ENCODE measurements at places on chromosomes 13 and 19.

DNA sequence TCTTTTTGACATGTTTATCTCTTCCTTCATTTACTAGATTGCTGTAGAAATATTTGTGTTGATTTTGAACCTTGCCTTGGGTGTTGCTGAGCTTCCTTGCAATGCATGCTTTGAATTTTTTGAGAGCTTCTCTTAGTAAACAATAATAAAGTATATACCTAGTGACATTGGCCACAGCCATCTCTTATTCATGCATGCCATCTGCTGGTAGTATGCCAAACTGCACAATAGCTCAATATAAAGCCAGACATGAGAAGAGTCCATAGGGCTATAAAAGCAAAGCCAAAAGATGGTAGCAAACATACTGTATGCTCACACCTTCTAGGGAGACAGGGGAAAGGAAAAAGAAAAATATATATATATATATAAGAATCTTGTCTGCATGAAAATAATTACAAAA, 18.9 kb upstream of the ZSCAN5A start:
- DNase-seq, result peak; percentile 80

DNA sequence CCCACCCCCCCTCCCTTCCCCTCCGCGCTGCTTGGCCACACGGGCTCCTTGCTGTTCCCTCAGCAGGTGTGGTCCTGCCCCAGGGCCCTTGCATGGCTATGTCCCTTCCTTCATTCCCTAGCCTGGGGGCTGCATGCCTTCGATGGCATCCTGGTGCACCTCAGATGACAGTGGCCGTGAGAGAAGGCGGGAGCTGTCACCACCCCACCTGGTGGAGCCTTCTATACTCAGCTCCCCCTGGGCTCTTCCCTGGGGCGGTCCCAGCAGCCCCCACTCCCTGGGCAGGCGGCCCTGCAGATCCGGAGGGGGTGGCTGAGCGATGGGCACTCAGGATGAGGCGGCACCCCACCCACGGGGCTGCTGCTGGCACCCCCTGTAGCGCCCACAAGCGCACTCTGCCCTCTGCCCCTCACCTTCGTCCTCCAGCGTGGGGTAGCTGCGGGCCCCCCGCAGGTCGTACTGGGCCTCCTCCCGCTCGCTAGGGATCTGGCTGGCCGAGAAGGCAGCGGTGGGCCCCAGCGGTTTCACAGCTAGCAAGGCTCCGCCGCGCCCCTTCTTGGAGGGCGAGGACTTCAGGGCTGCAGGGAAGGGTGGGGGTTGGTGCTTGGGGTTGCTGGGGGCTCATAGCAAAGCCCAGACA, 17.2 kb upstream of the CACTIN start:
- DNase-seq, result no peak

DNA sequence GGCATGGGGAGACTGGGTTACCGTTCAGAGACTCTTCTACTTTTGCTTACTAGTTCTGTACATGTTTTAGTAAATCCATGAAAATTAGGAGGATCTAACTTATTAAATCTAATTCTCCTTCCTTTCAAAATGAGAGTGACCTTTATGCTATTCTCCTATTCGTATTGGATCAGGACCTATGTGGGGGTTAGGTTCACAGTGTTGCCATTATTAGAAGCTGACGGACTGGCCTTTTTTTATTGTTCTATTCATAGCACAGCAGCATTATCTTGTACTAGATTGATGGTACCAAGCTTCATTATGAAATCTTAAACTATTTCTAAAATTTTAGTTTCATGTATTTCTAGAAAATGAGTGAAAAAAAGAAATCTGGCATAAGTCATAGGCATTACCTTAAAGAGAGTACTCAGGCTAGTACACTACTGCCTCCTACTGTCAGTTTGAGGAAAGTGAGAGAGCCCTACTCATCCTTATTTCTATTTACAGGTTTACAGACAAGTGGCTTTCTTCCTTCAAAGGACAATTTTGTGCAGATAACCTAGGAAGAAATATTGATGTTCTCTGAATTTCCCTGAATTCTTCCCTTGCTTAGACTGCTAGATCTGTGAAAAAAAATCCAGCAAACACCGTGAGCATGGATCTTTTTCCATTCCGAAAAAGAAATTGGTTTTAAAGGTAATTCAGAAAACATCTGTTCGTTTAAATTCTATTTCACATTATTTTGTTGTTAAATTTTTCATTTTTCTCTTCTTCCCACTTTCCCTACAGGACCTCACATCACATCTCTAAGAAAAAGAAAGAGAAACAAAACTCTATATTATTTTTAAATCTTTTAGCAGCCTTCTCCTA, 485.5 kb downstream of the DIAPH3 start:
- DNase-seq, result peak; percentile 82

- no peak for DNase-seq
Observed at GRCh38 chr13:106941779-106942178, 373.8 kb upstream of the ARGLU1 start.

- peak; percentile 77 for DNase-seq
Observed at GRCh38 chr13:27792393-27793218, at the start of gene GSX1. Gene GSX1 (plus strand): TSS chr13:27792483. CDS start chr13:27792691, 208 bp downstream.

DNA sequence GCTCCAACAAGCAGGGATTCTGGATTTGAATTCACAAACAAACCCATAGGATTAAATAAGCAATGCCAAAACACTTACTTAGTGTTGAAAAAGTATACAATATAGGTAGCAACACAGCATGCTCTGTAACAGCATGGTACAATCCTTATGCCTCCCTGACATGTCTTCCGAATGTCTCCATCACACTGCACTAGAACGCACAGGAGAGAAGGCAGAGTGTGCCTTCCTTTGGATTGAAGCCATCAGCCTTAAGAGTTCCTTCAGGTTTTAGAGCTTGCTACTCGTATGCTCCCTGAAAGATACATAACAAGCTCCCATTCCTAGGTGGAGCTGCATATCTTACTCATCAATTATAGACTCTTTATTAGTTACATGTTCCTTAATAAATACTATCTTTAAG, 1573.9 kb upstream of the PRR20A start:
- DNase-seq, result no peak

DNA sequence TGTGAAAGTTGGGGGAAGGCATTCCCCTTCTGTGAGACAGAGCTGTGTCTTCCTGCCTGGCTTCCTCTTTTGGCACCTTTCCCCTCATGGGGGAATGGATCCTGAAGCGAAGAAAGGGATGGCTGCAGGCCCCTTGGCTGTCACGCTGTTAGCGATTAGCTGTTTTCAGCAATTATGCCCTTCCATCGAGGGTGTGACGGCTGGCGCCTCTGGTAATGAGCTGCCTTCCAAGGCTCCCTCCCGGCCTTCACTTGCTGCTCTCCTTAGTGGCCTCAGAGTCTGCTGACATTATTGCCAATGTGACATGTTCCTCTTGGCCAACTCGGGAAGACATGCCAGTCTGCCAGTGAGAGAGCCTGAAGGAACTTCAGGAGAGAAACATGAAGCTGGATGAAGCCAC, 162.1 kb downstream of the ZIC5 start:
- no peak for DNase-seq

- DNase-seq, result no peak
Observed at GRCh38 chr13:45953082-45953481, 99.5 kb downstream of the ZC3H13 start.

DNA sequence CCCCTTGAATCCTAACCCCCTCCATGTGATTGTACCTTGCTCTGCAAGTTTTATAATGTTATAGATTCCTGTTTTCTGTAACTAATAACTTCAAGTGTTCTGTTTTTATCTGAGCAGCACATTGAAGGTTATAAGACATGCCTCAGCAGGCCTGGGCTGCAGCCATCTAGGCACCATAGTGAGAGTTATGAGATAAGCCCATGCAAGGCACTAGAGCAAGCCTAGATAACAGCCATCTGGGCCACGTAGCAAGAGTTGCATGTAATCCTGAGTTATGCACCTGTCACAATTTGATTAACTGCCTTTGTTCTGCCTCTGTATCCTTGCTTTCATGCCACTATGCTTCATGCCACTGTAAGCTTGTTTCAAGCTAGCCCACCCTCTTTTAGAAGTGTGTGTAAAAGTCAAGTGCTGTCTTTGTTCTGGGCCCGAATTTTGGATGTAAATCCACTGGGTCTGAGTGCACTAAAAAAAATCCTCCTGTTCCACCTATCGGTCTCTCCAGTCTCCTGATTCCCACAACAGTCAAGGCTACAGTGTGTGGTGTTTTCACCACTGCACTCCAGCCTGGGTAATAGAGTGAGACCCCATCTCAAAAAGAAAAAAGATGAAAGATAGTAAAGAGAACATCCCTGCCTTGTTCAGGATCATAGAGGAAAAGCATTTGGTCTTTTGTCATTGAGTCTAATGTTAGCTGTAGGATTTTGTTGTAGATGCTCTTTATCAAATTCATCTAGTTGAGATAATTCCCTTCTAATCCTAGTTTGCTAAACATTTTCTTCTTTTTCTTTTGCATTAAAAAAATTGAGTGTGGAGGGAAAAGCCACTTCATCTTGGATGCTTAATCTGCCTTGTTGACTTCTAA, 16.0 kb upstream of the KBTBD6 start:
- DNase-seq, result no peak

DNA sequence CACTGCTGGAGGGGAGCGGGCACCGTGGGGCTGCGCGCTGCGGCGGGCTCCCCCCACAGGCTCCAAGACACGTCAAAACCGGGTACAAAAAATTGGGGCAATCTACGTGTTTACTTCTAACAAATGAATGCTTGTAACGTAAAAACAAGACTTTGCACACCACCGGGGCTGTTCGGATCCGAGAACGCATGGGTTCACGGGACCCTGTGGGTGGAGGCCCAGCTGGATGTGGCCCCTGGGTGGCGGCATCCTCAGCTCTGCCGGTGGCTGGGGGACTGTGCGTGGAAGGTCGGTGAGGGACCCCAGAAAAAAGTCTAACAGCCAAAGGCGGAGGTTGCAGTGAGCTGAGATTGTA, 10.3 kb upstream of the SLC7A10 start:
- no peak for DNase-seq

DNA sequence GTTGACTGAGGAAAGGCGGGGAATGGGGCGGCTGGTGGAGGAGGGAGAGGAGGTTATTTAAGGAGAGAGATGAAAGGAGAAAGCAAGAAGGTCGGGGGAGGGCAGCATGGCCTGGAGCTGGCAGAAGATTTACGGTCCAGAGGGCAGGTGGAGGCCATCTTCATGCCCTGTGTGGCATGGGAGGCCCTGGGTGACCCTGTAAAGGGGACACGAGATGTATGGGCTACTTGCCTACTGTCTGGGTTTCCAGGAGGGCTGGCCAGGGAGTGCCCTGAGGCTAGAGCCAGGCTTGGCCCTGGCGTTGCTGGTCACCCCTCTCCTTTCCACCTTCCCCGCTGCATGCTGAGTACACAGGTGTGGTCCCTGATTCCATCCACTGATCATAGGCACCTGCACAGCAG, 6.1 kb downstream of the WTIP start:
- no peak for DNase-seq

GRCh38 chr13:105083992-105084391, 1451.5 kb downstream of the EFNB2 start:
- DNase-seq, result no peak

- DNase-seq, result no peak
Observed at GRCh38 chr13:79585033-79585432, 104.1 kb downstream of the NDFIP2 start.

- DNase-seq, result peak; percentile 29
Observed at GRCh38 chr19:33798681-33799111, 2.0 kb downstream of the KCTD15 start.

DNA sequence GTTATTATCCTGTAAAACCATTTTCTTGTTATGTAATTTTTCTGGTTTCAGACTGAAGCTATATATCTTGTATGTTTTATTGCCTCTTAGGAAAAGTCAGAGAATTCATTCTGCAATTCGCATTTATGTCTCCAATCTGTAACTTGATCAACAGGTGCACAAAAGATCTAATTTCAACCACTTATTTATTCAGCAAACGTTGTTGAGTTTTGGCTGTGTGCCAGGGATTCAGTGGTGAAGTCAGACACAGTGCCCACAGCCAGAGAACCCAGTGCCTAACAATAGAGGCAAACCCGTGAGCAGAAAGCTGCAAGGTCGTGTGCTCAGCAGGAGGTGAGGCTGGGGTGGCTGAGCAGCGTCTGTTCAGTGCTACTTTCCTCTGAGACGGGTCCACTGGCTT, 119.5 kb upstream of the MCF2L start:
- no peak for DNase-seq

GRCh38 chr19:51503286-51503817, 1.8 kb upstream of the SIGLEC12 start:
- DNase-seq, result no peak

GRCh38 chr13:52374389-52374788, 31.6 kb downstream of the THSD1 start:
- no peak for DNase-seq

DNA sequence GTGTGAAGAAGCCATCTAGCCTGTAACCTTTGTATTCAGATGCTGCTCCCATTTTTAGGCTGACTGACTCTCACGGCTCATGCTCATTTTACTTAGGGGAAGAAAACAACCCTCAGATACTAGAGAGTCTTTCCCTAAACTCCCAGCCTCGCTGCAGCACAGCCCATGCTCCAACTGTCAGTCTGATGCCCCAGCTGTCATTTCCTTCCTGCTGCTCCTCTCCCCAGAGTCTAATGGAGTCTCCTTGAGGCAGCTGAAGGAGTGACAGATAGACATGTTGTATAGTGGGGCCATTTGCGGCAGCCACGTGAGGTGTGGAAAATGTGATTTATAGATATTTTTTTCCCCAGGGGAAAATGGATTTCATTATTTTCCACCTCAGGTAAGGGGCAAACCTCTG, 59.2 kb upstream of the OLFM4 start:
- DNase-seq, result no peak

DNA sequence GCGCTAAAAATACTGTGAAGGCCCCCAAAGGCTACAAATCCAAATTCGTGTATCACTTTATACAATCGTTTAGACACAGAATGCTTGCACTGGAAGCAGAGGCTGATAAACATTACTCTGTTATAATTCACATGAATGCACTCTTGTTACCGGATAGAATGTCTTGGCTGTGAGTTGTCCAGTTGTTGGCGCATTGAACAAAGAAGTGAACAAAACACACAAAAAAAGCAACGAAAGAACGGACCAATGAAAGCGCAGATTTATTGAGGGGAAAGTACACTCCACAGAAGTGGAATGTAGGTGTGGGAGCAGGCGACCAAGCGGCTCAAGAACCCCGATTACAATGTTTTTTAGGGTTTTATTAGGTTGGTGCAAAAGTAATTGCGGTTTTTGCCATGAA, 529 bp upstream of the ZNF418 start:
- DNase-seq, result no peak

DNA sequence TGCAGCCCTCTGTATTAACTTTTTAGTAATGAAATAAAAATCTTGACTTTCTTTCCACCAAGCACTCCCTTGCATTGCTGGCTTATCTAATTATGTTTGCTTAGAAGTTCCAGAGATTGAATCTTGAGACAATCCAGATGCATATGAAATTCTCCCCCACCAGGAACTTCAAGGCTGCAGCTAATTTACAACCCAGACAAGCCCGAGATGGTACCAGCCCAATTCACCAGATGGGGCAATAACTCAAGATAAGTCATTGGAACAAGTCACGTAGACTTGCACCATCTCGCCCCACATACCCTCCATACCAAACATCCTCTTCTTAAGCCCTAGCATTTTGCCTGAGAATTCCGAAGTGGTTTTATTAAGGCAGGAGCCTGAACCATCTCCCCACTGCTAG, 29.0 kb downstream of the UTP14C start:
- DNase-seq, result peak; percentile 17

- no peak for DNase-seq
Observed at GRCh38 chr19:1752757-1753728, at the start of gene ONECUT3. Gene ONECUT3 (plus strand): TSS chr19:1753506. CDS start chr19:1753663, 157 bp downstream.

All from cardiac fibroblast (primary cell).